ENCODE measurements at places on chromosomes 2 and 18.

GRCh38 chr2:126663184-126663963 is 7.4 kb downstream of the GYPC start:
- no peak for DNase-seq

GRCh38 chr2:231941673-231942072 is 15.5 kb upstream of the NPPC start:
- DNase-seq, result no peak

DNA sequence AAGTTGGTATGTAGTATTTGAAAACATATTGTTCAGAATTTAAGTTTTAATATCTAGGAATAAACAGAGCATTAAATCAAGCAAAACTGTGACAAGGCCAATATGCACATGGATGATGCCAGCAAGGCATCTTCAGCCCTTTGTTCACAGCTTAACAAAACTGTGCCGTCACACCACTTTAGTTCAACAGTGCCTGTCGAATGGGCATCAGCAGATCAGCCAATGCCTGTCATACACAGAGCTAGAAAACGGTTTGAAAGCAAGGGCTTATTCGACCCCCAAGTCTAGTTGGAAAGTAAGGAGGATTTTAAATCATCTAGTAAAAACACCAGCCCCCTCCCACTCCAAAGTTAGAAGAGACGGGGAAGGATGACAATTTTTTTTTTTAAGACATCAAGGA is 16.7 kb downstream of the ZEB2 start:
- no peak for DNase-seq

DNA sequence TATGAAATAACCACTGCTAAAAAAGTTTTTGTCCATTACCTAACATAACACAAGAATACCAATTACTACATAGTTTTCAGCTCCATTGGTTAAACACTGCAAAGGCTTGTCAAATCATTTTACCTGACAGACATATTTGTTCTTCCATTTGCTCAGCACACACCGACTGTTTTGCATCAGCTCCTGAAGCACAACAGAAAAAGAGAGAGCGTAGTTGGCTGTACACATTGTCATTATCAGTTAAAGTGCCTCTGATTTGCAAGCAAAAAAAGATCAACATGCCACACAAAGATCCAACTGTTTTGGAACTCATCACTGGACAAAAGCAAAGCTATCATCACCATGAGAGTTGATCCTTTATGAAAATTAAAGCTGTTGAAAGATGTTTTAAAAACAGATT is 103.8 kb downstream of the WDPCP start:
- no peak for DNase-seq

- no peak for DNase-seq
These were observed 6.4 kb downstream of the TRAK2 start for GRCh38 chr2:201444746-201445465.

Data from bronchial epithelial cell (primary cell).